ENCODE measurements at places on chromosomes 7 and 10.

DNA sequence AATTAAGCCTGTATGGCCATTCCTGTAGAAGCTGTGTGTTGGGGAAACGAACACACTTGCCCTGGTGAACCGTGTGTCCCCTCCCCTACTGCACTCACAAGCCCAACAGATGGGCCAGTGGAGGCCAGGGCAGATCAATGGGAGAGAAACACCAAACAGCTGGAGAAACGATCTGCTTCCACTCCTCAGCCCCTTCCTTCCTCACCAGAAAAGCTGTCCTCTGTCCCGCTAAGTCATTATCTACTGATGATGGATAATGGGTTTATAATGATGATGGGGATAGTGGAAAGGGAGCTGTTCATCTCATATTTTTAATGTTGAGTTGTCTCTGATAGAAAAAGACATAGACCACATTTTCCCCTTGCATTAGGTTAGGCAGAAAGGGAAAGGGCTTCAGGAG is 99.7 kb downstream of the ELMO1 start:
- no peak for DNase-seq

- DNase-seq = peak; percentile 6
Measured at GRCh38 chr10:59580026-59580863, 129.4 kb downstream of the SLC16A9 start.

DNA sequence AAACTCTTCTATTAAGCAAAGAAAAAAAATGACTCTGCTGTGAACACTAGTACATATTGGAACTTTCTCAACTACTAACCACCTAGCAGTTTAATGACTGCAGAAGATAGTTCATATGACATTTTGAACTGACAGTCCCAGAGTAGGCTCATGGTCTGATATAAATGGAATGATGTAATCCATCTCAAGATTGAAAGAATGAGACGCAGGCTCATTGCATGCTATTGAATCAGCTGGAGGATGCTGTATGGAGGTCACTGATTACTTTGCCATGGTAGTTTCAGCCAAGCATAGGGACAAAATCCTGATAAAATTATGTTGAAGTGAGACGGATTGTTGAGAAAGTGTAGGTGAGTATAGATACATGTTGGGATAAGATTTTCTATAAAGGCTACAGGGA is 217.6 kb upstream of the SEMA3E start:
- no peak for DNase-seq

DNA sequence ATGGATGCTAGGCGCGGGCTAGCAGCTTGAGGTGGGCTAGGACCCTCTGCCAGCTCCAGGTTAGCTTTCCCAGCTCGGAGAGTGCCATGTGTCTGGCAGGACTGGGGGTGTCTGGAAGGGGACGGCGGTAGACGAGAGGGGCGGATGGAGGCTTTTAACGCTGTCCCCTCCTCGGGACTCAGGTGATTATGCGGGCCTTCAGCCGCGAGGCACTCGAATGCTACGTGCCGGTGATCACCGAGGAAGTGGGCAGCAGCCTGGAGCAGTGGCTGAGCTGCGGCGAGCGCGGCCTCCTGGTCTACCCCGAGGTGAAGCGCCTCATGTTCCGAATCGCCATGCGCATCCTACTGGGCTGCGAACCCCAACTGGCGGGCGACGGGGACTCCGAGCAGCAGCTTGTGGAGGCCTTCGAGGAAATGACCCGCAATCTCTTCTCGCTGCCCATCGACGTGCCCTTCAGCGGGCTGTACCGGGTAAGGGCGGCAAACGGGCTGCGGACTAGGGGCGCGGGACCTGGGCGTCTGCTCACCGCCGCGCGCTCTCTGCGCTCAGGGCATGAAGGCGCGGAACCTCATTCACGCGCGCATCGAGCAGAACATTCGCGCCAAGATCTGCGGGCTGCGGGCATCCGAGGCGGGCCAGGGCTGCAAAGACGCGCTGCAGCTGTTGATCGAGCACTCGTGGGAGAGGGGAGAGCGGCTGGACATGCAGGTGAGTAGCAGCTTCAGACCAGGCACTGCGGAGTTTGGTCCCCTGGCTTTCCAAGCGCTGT is 1.1 kb downstream of the CYP26A1 start:
- DNase-seq = no peak

DNA sequence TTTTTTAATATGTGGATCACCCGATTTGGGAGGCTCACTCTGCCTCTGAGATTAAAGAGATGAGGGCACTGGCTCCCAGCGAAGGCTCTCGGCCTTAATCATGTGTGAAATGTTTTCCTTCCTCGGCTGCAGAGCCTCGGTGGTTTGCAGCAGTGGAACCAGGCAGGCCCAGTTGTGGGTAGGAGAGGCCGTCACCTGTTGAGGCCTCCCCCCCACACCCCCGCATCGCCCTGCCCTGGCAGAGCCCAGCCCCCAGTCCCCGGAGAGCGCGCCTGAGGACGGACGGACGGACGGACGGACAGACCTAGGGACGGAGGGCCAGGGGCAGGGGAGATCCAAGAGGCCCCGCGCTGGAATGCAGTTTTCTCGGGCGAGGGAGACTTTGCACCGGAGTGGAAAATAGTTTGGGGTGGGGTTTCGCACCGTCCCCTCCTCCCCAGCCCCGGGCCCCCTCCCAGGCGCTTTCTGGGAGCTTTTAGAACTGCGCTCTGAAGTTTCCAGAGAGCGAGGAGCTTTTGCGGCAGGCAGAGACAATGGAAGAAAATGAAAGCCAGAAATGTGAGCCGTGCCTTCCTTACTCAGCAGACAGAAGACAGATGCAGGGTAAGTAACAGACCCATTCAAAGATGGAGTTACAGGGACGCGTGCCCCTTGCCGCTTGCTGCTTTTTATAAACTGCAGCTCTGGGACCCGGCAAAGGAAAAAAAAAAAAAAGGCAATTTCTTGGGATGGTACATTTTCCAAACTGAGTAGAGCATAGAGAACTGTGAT is at the start of gene KIAA1217:
Gene KIAA1217, plus strand, starts transcription at position 478 of the 771 bp plus-strand sequence. Its CDS starts 56 bp downstream, at position 534.
- no peak for DNase-seq

DNA sequence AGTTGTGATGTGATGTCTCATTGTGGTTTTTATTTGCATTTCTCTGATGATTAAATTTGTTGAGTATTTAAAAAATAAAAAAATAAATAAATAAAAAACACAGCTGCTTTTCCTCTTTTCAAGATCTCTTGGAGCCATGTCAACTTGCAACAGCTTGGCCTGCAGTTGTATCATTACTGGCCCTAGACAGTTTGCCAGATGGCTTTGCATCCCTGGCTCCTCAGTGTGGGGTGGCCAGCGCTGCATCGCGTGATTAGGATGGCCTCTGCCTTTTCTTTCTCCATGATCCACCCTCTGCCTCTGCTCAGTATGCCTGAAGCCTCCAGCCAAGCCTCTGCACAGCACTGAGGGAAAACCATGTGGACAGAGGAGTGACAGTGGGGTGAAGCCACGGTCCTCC is 96.8 kb downstream of the PPP1R3C start:
- no peak for DNase-seq

DNA sequence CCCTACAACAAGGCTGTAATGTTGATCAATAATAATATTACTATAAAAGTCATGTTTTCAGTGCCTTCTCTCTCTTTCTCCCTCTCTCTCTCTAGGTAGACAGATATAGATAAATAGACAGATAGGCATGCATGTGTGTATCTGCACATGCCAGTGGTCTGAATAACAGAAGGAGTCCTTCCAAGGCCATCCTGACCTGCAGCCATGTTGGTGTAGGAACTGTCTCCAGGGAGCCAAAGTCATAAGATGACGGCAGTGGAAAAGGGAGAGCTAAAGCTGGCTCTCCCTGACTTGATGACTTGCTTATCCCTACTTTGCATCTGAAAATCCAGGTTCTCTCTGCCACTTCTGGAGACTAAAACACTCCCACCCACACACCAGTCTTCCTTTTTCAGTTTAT is 113.0 kb downstream of the TRIL start:
- no peak for DNase-seq

DNA sequence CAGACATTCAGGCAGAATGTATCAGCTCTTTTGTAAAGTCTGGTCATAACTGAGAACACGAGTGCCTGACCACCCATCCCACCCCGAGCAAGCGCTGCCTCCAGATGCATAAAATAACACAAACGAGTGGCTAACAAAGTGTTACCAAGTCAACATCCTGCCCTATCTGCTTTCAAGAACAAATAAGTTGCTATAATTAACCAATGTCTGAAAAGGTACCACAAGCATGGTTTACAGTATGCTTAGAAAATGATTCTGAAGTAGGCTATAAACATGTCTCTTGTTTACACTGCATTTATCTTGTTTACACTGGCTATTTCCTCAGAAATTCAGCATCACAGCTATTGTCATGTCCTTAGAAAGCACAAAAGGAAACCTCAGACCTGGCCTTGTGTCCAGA is 49.5 kb downstream of the PIK3AP1 start:
- no peak for DNase-seq

- DNase-seq = no peak
Measured at GRCh38 chr10:78895469-78895868, 173.3 kb upstream of the ZMIZ1 start.

DNA sequence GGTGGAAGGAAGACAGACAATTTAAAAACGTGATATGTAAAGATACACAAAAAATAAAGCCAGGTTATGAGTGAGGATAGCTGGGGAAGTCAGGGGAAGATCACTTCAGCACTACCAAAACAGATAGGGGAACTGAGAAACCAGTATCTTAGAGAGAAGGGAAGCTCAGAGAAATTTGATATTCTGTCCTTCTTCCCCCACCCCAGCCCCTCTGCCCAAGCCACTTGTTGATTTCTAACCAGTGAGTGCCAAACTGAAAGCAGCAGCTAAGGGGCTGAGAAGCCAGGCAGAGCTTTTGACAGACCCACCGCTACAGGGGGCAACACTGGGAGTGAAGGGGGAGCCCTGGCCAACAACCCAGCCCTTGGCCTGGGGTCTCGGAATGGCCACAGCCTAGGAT is 9.1 kb upstream of the SLC29A3 start:
- DNase-seq = no peak

DNA sequence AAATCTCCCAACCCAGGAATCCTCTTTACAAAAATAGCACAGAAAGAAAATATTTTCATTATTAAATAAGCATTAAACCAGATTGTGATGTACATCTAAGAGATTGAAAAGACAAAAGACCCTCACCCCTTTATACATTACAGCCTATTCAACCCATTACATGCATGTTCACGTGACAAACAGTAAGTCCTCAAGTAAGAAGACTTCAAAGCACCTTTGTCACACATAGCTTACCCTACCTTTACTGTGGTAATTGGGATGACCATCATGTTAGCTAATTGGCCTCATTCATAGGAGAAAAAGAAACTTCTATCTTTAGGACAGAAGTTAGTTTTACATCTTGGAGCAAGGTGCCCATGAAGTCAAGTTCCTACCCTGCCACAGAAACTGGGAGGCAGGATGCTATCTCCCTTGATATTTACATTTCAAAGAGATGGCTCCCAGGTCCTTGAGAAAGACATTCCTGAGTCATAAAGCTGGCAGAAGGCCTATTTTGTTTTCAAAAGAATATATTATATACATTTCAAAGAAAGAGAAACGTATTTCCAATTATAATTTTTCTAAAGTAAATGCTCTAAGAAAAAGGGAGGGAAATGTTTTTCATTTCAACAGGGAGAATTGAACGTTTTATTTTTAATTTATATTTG is 48.1 kb downstream of the GNAI1 start:
- no peak for DNase-seq

DNA sequence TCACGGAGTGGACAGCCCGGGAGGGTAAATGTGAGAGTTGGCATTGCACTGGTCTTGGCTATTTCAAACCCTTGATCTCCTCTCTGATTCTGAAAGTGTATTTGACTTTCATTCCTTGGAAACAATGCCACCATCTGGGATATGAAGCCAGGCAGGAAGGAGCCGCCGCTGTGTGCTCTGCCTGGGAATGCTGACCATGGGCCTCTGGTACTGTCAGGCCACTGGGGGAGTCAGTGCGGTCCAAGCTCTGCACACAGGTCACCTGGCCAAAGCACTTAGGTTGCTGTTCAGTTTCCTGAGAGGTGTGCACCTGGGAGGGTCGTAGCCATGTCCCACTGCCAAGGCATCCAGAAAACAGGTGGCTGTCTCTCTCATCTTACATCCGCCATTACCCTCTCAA is 68.5 kb upstream of the SHH start:
- DNase-seq = no peak

- DNase-seq = no peak
Measured at GRCh38 chr10:71512761-71513539, 116.2 kb downstream of the CDH23 start.

DNA sequence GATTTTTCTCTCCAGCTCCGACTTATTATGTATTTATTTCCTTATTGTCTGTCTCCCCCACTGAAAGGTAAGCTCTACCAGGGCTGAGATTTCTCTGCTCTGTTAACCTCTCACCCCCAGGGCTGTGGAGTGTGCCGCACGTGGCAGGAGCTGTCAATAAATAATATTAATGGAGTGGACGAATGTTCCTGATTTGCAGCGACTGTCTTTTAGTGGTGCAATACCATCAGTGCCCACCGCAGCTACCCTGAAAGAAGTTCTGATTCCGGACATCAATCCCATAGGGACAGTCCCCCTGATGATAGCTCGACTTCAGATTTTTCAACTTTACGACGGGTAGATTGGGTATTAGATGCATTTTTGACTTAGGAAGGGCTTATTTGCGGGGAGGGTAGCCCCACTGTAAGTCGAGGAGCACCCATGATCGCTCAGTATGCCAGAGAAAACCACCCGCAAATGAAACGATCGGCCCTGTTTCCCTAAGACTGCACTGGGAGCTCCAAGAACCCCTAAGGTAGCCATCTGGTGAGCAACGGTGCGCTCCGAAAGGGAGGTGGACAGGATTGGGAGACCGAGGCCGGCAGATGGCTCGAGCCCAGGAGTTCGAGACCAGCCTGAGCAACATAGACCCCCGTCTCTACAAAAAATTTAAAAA is 986 bp upstream of the PPP2R2D start:
- no peak for DNase-seq

DNA sequence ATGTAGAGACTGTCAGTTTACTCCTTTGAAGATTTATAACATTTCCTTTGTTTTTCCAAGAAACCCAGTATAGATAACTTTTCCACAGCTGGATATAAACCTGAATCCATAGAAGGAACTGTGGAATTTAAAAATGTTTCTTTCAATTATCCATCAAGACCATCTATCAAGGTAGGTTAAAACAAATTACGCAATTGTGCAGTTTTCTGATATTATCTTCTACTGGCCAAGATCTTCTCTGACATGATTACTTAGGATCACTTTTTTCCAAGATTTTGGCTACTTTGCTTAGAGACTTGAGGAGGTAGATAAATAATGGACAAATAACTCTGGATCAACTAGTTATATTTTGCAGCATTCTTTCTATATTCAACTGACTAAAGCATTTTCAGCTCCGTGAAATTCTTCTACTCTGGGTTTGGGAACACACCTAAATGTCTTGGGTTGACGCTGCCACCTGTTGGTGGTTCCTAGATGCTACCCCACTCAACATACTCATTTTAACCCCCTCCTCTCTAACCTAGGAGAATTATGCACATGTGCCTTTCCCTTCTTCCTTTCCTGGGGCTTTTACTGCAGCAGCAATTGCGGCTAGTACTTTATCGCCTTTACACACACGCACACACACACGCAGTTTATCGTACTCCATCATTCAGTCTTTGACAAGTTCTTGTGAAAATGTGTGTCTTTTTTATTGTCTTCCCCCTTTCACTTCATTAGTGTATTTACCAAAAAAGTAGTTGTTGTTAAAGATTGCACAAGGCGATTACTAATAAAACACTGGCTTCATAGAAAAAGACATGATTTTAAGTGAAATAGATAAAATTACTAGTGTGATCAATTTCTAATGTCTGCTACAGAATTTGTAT is 32.7 kb downstream of the ABCB5 start:
- DNase-seq = peak; percentile 7

- DNase-seq = no peak
Measured at GRCh38 chr7:24945899-24946298, 34.1 kb downstream of the OSBPL3 start.
